ENCODE measurements at places on chromosomes 16 and 17.
A peak's percentile ranks its signal among the peaks of the same experiment; 100 is the strongest.

DNA sequence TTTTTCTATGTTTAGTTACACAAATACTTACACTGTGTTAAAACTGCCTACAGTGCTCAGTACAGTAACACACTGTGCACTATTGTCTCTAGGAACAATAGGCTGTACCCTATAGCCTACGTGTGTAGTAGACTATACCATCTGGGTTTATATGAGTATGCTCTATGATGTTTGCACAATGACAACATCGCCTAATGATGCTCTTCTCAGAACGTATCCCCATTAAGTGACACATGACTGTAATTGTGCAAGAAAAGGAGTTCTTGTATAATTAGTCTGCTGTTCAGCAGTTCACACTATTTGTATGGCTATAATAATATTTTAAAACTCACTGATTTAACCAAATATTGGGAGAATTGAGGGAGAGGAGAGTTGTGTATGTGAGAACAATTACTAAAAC is 173.7 kb downstream of the TRIM37 start:
- DNase-seq = no peak

DNA sequence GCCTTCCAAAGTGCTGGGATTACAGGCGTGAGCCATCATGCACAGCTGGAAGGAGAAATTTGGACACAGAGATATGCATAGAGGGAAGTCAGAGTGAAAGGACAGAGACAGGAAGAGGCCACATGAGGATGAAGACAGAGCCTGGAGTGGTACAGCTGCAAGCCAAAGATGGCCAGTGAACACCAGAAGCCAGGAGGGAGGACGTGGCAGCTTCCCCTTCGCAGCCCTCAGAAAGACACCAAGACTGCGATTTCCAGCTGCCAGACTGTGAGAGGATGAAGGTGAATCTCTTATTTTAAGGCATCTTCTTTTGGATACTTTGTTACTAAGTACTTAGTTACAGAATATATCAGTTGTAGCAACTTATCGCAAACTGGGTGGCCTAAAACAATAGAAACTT is 60.5 kb upstream of the PLCG2 start:
- DNase-seq = no peak

- peak; percentile 65 for DNase-seq
Measured at GRCh38 chr16:14301169-14302030, 230.3 kb downstream of the MRTFB start.

- no peak for DNase-seq
Measured at GRCh38 chr17:798246-798645, 16.1 kb downstream of the MRM3 start.

- no peak for DNase-seq
Measured at GRCh38 chr16:77374384-77374783, 60.5 kb downstream of the ADAMTS18 start.

DNA sequence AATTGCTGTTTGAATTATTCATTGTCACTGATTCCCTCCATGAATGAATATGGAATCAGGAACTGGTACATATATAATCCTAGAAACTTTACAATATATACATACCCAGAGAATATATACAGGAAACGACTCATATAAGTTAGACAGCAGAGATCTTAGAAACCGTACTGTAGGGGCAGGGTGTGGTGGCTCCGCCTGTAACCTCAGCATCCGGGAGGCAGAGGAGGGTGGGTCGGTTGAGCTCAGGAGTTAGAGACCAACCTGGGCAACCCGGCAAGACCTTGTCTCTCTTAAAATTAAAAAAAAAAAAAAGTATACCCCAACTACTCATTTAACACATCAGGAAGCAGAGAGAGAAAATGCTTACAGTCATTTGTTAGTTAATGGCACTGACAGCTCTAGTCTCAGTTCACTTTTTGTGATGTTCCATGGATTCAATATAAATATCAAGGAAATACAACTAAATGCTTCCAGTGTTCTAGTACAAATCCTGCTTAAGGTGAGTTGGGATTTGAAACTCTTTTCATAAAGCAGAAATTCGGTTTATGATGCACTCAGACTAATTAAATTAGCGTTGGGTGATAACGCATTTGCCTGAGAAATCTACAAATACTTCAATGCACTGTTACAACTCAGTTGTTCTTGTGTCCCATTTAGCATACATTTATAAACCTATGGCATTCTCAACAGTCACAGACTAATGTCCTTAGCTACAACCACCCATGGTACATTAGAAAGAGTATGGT is 5.6 kb downstream of the GLG1 start:
- DNase-seq = peak; percentile 76

DNA sequence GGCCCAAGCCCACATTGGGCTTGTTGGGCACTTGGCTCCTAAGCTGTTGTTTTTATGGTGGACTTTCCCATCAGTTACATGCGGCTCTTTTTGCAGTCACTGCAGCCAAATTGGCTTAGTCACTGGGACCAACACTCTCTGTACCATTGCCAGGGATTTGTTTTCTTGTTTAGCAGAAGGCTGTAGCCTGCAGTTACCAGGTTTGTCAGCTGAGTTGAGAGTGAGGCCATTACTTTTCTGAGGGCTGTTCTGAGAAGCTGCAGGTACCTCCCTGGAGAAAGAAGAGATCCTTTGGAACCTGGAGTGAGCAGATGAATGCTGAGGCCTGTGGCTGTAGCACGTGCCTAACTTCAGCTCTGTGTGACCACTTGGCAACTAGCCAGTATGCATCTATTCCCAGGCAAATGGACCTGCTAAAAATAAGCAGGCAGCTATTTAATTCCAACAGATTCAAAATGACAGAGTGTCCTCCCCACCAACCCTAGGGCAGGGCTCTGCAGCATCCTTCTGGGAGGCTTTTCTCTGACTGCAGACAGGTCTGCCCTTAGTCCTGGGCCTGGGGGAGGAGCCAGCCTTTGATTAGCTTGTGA is 12.9 kb downstream of the AKAP1 start:
- no peak for DNase-seq

DNA sequence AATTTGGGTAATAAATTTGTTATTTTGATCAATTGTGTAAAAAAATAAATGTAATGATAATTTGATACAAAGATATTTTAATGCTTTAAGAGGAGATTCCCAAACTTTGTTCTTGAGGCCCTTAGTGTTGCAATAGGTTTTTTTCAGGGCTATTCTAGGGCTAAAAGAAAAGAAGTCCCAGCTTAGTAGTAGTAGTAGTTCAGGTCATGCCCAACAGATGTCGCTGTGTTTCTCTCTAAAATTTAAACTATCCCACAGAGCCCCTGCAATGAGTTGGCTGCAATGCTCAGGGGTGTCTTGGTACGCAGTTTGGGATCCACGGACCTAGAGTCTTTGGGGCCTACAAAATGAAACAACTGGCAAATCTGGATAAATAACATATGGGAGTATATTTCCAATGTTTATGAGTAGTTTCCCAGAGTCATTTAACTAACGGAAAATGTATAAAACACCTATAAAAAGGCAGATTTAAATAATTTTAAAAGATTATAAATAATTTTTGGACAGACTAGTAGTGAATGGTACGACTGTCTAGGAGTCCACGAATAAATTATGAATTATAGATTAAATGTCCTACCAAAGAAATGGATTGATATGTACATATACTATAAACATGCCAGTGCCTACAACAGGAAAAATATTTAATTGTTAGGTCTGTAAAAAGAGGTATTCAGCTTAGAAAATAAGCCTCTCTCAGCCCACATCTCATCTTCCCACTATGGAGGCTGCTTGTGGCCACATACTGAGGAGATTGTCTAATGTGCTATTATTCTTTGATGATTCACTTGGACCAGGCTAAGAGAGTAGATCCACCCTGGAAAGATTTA is 228.5 kb upstream of the PMFBP1 start:
- no peak for DNase-seq

GRCh38 chr16:87366288-87366687 is 17.3 kb downstream of the FBXO31 start:
- no peak for DNase-seq

DNA sequence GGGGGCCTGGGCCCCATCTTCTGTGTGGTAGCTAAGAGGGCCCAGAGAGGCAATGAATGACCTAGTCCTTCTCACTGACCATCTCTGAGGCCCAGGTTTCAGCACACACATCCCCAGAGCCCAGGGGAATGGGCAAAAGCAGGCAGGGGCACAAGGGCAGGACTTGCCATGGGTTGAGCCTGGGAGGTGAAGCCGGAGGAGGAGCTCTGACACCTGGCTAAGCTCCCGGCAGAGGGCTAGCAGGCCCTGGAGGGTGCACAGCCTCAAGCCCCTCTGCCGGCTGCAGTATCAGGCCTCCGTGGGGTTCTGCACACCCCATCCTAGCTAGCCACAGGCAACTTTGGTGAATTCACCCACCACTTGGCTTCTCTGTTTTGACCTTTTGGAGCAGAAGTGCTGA is 5.3 kb downstream of the SRCIN1 start:
- no peak for DNase-seq

- no peak for DNase-seq
Measured at GRCh38 chr16:22360963-22361659, 13.3 kb downstream of the CDR2 start.

DNA sequence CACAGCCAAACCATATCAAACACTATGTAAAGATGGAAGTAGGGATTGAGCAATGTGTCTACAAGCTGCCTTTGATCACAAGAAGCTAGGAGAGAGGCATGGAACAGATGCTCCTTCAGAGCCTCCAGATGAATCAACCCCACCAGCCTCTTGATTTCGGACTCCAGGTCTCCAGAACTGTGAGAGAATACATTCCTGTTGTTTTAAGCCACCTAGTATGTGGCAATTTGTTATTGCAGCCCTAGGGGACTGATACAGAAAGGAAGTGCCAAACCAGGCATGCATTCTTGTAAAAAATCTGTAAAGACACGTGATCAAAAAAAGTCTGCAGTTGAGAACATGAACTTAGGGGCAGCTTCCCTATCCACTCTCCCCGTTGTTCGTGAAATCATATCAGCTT is 91.1 kb downstream of the C17orf67 start:
- DNase-seq = no peak

- no peak for DNase-seq
Measured at GRCh38 chr17:20216154-20216815, 207.1 kb downstream of the SPECC1 start.

DNA sequence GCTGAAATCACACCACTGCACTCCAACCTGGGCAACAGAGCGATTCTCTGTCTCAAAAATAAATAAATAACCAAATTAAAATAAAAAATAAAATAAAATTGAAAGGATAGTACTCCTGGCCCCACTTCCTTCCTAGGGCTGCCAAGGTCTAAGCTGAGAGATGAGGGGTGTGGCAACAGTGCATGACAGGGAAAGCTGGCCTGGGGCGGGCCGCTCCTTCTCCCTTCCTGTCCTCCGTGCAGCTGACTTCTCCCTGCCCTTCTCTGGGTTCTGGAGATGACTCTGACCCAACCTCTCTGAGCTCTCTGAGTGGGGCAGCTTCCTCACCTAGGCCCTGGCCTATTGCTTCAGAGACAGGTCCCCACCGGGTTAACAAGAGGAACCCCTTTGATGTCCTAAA is 8.7 kb upstream of the SLC25A39 start:
- peak; percentile 54 for DNase-seq

DNA sequence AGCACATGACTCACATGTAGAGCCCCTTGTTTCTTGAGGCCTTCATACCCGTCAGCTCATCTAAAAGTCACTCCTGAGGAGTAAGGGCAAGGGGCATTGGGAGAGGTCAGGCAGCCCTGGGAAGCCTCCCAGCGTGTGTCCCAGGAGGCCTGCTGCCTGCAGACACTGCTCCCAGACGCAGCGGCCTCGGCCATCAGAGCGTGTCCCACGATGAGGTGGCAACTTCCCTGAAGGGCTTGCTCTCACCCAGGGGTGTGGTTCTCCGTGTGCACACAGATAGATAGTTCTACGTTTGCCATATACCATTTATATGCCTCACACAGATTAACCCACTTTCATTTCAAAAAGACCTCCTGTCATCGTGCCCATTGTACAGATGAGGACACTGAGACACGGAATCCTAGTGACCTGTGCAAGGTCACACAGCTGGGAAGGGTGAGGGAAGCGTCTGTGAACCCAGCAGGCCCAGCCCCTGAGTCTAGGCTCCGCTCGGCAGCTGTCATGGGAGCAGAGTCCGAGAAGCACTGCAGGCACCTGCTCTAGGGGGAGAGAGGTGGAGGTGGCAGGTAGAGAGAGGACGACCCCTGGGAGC is 8.3 kb downstream of the TUBB3 start:
- DNase-seq = no peak

DNA sequence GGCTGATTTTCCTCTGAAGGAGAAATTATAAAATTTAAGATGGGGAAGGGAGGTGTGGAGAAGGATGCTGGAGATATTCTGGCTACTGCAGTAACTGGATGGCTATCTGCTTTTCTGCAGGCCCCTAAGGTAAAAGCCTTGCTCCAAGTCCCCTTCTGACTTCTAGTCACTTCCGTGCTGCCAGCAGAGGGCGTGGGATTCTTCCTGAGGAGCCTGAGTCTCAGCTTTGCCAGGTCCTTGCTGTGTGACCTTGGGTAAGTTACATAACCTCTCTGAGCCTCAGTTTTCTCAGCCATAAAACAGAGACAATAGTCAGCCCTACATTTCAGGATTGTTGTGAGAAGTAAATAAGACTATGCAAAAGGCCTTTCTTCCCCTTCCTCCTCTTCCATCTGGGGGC is 24.3 kb upstream of the TMEM220 start:
- no peak for DNase-seq

DNA sequence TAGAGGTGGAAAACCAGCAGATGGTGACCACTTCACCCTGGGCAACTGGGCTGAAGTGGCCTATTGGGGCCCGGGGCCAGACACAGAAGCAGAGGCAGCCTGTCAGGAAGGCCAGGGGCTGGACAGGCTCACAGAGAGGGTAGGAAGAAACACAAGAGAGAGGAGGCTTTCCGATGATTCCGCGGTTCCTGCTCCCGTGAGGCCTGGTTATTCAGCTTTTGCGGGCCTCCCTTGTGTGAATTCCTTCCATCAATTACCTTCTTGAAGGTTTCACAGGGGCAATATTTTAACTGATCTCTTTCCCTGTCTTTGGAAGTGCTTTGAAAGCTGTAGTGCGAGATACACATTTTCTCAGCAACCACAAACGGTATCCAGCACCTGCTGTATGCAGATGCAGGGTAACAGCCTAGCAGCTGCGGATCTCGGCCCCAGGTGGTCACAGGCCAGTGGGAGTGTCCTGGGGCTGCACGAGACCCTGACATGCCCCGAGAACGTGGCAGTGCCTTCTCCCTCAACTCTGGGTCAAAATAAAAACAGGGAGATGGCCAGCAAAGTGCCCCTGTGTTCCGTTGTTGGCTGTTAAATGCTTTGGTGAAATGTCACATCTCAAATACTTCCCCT is 11.6 kb upstream of the CMIP start:
- DNase-seq = no peak

- no peak for DNase-seq
Measured at GRCh38 chr16:54282202-54282927, 4.2 kb downstream of the IRX3 start.

GRCh38 chr17:75267153-75267410 is 3.9 kb downstream of the MIF4GD start:
- DNase-seq = no peak

DNA sequence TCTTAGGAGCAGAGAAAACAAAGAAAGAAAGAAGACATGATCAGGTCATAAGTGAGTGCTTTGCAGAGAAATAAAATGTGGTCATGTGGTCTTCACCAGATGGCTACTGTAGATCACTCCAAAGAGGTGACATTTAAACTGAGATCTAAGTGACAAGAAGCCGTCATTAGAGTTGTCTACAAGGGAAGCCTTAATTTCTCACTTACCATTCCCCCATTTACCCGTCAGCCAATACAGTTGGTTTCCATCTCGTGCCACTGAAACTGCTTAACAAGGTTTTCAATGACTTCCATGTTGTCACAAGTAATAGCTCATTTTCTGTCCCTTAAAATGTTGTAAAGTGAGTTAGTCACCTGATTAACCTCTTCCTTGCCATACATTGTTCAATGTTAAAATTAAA is 6.4 kb upstream of the LYRM9 start:
- no peak for DNase-seq

GRCh38 chr16:5045499-5046115 is 11.9 kb upstream of the NAGPA start:
- DNase-seq = no peak

Measured in CD4-positive, alpha-beta T cell treated with Interleukin-15 for 1 hour (primary cell).